ENCODE measurements at places on chromosomes 6 and 20. TPM values are rescaled to one million over a fixed set of nuclear protein-coding genes. Genes with fewer than 3 reads are reported as not detected.

DNA sequence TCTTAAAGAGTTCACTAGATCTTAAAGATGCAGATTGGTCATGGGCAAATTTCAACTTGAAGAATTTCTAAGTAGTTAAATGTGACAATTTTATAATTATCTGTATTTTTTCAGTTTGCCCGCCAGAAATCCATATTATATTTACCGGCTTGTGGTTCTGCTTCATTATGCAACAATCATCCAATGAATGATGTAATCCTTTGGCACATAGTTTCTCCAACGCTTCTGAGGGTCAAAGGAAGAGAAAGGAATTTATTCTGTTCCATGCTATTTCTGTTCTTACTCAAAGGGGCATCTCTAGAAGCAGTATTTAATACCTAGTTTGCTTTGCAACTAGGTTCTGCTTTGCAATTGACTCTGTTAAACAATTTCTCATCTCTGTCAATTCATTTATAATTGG, 359.3 kb upstream of the PLCB4 start:
- H3K4me1 ChIP-seq: no peaks in the 10 kb centered on the region
- H3K27me3 ChIP-seq: no peaks in the 10 kb centered on the region
- H3K27ac ChIP-seq: no peak overlapping the region
- no peak for DNase-seq
- no peak overlapping the region for H3K4me3 ChIP-seq

DNA sequence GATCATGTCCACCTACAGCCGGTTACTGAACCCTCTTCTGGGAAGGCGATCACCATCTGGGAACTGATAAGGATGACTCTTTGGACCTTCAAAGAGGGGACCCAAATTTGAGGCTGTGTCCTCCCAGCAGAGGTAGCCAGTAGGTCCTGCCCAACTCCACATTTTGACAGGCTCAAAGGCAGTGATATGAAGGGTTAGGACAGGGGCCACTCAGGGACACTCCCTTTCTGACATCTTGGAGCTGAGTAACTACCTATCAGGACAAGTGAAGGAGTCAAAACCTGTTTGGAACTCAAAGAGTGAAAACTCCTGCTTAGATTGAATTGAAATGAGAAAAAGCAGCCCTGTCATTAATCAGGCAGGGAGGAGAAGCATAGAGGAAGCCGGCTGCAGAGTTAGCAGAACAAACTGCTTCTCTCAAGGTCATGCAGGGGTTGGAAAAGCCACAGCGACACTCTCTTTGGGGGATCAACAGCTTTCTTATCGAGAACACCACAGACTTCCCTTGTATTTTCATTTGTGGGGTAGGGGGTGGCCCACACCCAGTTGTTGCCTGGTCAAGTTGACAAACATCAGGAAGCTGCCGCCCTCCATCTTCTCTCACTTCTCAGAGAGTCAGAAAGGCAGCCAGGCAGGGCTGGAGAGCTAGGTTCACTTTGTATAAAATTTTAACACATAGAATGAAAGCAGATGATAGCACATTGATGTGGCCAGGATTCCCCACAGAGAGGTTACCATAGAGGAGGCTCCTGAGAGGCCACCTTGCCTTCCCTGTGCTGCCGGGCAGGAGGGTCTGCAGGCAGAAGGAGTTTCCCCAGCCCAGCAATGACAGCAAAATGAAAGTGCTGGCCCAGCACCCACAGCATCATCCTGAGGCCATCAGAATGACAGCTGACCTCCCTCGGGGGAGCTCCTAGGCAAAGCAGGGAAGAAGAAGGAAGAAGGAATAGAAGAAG, 47.6 kb downstream of the AGPAT4 start:
- H3K36me3 ChIP-seq: no peaks in the 10 kb centered on the region
- H3K27me3 ChIP-seq: no peaks in the 10 kb centered on the region
- DNase-seq: no peak
- no peak overlapping the region for H3K4me3 ChIP-seq
- H3K4me1 ChIP-seq: peaks cover 29% of the 10 kb centered on the region
- no peak overlapping the region for H3K27ac ChIP-seq

DNA sequence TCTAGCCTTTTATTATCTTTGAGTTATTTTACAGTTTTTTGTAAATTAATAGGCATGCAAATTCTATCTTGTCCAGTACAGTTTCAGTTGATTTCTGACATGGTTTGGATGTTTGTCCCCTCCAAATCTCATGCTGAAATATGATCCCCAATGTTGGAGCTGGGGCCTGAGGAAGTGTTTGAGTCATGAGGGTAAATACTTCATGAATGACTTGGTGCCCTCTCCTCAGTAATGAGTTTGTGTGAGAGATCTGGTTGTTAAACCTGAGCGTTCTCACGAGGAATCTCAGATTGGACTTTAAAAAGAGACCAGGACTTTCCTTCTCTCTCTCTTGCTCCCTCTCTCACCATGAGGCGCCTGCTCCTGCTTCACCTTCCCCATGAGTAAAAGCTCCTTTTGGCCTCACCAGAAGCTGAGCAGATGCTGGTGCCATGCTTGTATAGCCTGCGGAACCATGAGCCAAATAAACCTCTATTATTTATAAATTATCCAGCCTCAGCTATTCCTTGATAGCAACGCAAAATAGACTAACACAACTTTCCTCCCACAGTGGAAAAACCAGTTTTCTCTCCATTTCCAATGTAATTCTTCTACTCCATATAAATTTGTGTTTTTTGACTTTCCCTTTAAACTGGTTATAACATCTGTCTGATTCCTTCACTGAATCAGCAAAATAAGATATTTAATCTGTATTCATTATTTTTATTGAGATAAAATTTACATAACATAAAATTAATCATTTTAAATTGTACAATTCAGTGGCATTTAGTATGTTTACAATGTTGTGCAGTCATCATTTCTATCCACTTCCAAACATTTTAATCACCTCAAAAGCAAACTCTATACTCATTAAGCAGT, 78.7 kb upstream of the PRSS16 start:
- H3K4me3 ChIP-seq: no peak overlapping the region
- H3K27ac ChIP-seq: no peak overlapping the region
- no peaks in the 10 kb centered on the region for H3K36me3 ChIP-seq

GRCh38 chr20:39108746-39109145, 146.6 kb downstream of the DHX35 start:
- peaks cover 9% of the 10 kb centered on the region for H3K4me1 ChIP-seq
- no peaks in the 10 kb centered on the region for H3K36me3 ChIP-seq
- peaks cover 46% of the 10 kb centered on the region for H3K27me3 ChIP-seq
- H3K27ac ChIP-seq: no peak overlapping the region

DNA sequence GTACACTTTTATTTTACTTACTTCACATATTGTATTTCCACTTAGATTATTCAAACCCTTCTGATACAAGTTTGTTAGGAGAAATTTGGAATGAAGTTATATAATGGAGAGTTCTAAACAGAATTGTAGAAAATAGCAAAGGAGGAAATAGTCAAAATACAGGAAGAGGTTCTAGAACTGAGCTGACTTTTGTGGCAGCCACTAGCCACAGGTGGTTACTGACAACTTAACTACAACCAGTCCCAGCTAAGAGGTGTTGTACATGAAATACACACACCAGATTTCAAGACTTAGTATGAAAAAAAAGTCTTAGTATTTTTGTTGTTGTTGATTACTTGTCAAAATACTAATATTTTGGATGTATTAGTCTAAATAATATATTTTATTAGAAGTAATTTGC, 727.4 kb upstream of the CITED2 start:
- H3K4me1 ChIP-seq: no peaks in the 10 kb centered on the region
- H3K27ac ChIP-seq: peak overlapping the region; percentile 59

DNA sequence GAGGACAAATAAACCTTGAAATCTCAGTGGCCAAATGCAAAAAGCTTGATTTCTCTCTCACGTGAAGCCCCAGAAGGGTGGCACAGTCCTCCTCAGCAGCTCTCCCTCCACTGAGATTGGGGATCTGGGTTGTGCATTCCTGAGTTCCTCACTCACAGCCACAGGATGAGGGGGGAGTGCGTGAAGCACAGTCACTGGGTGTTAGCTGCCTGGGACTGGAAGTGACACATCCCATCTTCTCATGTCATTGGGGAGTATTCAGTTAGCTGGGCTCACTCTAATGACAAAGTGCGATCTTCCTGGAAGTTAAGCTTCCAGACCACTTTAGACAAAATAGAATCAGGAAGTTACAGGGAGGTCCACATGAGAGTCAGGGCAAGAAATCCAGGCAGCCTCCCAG, 192.2 kb upstream of the LRFN2 start:
- DNase-seq: no peak
- H3K27ac ChIP-seq: no peak overlapping the region
- no peaks in the 10 kb centered on the region for H3K4me1 ChIP-seq
- no peaks in the 10 kb centered on the region for H3K36me3 ChIP-seq
- no peaks in the 10 kb centered on the region for H3K27me3 ChIP-seq

DNA sequence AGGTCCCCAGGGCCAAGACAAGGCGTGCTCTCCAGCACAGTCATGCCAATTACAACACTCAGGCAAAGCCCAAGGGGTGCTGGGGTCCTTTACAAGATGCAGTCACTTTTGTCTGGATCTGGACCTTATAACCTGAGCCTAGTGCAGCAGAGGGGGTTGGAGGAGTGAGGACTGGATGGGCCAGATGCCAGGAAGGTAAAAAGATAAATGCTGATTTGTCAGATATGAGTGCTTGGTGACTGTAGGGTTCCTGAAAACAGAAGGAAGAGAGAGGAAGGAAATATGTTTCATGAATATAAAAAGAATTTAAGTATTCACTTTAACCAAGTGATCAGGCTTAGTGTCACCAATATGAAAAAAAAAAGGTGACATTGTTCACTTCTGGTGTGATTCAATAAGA, 43.4 kb upstream of the TFAP2A start:
- H3K27me3 ChIP-seq: no peaks in the 10 kb centered on the region
- no peak for DNase-seq
- H3K36me3 ChIP-seq: no peaks in the 10 kb centered on the region
- H3K4me3 ChIP-seq: no peak overlapping the region
- no peak overlapping the region for H3K27ac ChIP-seq

GRCh38 chr6:88823998-88824397, 139.4 kb downstream of the RNGTT start:
- no peaks in the 10 kb centered on the region for H3K4me1 ChIP-seq
- H3K27me3 ChIP-seq: no peaks in the 10 kb centered on the region
- H3K4me3 ChIP-seq: no peak overlapping the region
- DNase-seq: no peak
- no peak overlapping the region for H3K27ac ChIP-seq

DNA sequence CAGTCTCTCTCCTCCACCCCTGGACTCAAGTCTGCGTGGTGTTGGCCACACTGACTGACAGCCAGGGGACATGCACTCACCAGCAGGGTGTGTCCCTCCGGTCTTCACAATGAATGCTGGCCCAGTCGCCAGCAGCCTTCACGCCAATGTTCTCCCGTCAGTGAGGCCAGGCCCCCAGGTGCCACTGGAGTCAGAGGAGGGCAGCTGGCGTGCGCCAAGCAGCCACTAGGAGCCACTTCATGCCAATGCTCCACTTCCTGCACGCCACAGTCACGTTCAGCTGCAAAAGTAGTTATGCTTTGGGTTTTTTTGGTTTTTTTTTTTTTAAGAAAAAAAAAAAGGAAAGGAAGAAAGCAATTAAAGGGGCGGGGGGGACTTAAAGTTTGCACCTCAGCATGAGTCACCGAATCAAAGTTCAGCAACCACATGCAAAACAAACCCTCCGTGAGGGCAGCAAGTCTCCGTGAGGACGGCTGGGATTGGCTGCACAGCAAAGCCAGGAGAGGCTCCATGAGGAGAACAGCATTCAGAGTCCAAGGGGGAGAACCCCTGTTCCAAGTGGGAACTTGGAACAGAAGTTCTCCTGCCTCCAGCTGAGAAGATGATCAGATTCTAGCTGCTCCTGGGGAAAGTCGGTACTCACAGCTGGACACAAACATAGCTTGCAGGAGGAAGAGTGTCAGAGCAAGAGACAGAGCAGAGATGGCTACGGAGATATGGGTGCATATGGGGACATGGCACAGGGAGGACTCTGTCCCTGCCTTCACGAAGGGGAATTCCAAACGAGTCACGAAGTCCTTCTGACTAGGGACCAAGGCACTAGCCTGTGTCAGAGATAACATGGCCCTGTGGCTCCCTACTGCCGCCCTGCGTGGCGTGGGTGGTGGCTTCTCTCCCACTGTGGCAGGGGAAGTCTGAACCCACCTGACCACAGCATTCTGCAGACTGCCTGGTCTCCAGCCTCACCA, at the start of gene ZC3H12D:
Gene ZC3H12D (minus strand): TSS at position 282 of the 968 bp plus-strand sequence. CDS start 10,471 bp downstream, outside the sequence.
- H3K36me3 ChIP-seq: no peaks in the 10 kb centered on the region
- H3K4me1 ChIP-seq: peaks cover 45% of the 10 kb centered on the region
- no peak within 1 kb of the TSS for H3K4me3 ChIP-seq
- peak within 1 kb of the TSS; percentile 69 for H3K27ac ChIP-seq
- H3K27me3 ChIP-seq: no peaks in the 10 kb centered on the region

GRCh38 chr6:152952045-152952444, 30.8 kb downstream of the FBXO5 start:
- DNase-seq: no peak
- H3K4me1 ChIP-seq: no peaks in the 10 kb centered on the region
- H3K36me3 ChIP-seq: no peaks in the 10 kb centered on the region
- H3K4me3 ChIP-seq: no peak overlapping the region
- H3K27ac ChIP-seq: no peak overlapping the region

DNA sequence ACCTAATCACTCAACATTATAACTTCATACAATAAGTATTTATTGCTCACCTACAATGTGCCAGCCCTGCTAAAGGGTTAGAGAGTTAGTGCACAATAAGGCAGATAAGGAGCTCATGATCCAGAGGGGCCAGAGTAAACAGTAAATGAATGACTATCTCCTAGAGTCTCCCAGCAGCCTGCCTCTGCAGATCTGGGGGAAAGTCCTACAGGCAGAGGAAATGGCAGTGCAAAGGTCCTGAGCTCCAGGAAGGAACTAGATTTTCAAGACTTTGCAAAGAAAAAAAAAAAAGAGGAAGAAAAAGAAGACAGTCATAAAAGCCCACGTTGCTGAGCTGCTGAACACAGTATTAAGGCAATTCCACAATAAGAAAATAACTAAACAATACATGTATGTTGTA, 160.1 kb downstream of the SIM1 start:
- DNase-seq: no peak
- H3K27me3 ChIP-seq: no peaks in the 10 kb centered on the region
- H3K4me1 ChIP-seq: no peaks in the 10 kb centered on the region
- no peak overlapping the region for H3K4me3 ChIP-seq
- H3K27ac ChIP-seq: no peak overlapping the region

- peaks cover 92% of the 10 kb centered on the region for H3K36me3 ChIP-seq
- peaks cover 17% of the 10 kb centered on the region for H3K4me1 ChIP-seq
- peak; percentile 88 for DNase-seq
- H3K27me3 ChIP-seq: no peaks in the 10 kb centered on the region
- H3K27ac ChIP-seq: peak overlapping the region; percentile 63
- no peak overlapping the region for H3K4me3 ChIP-seq
These were observed 9.0 kb downstream of the ATF6B start for GRCh38 chr6:32118782-32119628.

DNA sequence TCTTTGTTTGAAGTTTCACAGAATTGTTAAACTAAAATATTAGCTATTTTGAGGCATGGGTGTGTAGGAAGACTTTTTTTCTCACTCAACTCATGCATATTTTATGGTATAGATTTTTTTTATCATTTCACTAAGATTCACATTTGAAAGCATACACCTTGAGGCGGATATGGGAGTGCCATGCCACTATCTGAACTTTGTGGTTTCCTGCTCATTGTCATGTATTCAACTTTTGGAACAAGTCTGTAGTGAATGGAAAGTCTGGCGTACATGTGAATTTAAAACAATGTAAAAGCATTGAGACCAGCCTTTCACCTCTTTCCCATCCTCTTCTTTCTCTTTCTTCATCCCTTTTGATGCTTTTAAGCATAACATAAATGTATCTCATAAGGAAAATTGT, 147.9 kb downstream of the TPBG start:
- H3K36me3 ChIP-seq: no peaks in the 10 kb centered on the region
- no peak overlapping the region for H3K4me3 ChIP-seq
- H3K4me1 ChIP-seq: no peaks in the 10 kb centered on the region
- no peaks in the 10 kb centered on the region for H3K27me3 ChIP-seq
- DNase-seq: no peak

Gene WASF1
- 0.43 TPM for total RNA-seq

Gene LIME1
- total RNA-seq: 0.79 TPM

Gene HLA-DPB1
- 37.3 TPM for total RNA-seq

Gene RNF39
- total RNA-seq: not detected

Gene CDKN1A
- 75.1 TPM for total RNA-seq

Gene SMOC2
- 16.3 TPM for total RNA-seq
